ENCODE measurements at places on chromosomes 11 and 22. TPM values are rescaled to one million over a fixed set of nuclear protein-coding genes. Genes with fewer than 3 reads are reported as not detected.

The OR2AG2 gene
- total RNA-seq = 0.06 TPM

The ABTB2 gene
- 3.2 TPM for total RNA-seq

The SLC7A4 gene
- total RNA-seq = not detected

The CCDC87 gene
- 0.04 TPM for total RNA-seq

The CTSW gene
- total RNA-seq = not detected

The NRGN gene
- total RNA-seq = 7.1 TPM

The SPDYC gene
- not detected for total RNA-seq

The HBE1 gene
- 32.7 TPM for total RNA-seq

The FAM180B gene
- total RNA-seq = not detected

The TREH gene
- total RNA-seq = not detected

The MYRF gene
- total RNA-seq = 1.0 TPM

The FOLR2 gene
- total RNA-seq = not detected

The BTG4 gene
- total RNA-seq = 0.15 TPM

The SEC14L2 gene
- 2.4 TPM for total RNA-seq

The PARVA gene
- total RNA-seq = 36.0 TPM

The KCNE3 gene
- 0.08 TPM for total RNA-seq

The RPL27A gene
- total RNA-seq = 1,699 TPM

The SLC17A6 gene
- total RNA-seq = 0.02 TPM

The LAYN gene
- 34.3 TPM for total RNA-seq

The APBB1 gene
- 5.2 TPM for total RNA-seq

The MYEOV gene
- 2.2 TPM for total RNA-seq

The DEPDC7 gene
- 6.9 TPM for total RNA-seq

The TRIM51 gene
- not detected for total RNA-seq

The SNAP29 gene
- 6.1 TPM for total RNA-seq

The P2RY2 gene
- not detected for total RNA-seq

The GSTT2B gene
- 12.3 TPM for total RNA-seq

The EPS8L2 gene
- total RNA-seq = 0.12 TPM

The LDLRAD3 gene
- 8.1 TPM for total RNA-seq

The KRTAP5-8 gene
- not detected for total RNA-seq

The EMID1 gene
- 3.0 TPM for total RNA-seq

The SMC1B gene
- not detected for total RNA-seq

The EXPH5 gene
- 2.1 TPM for total RNA-seq

The ROM1 gene
- 11.4 TPM for total RNA-seq

The CALCA gene
- 0.14 TPM for total RNA-seq

The OR8D1 gene
- total RNA-seq = not detected

The PHETA2 gene
- total RNA-seq = not detected
